ENCODE measurements at places on chromosomes 3 and 15. TPM values are rescaled to one million over a fixed set of nuclear protein-coding genes. Genes with fewer than 3 reads are reported as not detected.

GRCh38 chr3:54853573-54854404 lies 74.1 kb downstream of the LRTM1 start:
- peak; percentile 83 for DNase-seq

Gene ECE2
- not detected for total RNA-seq

Gene GOLGA8R
- 9.8 TPM for total RNA-seq

- DNase-seq, result peak; percentile 67
Measured at GRCh38 chr3:177300039-177300833, 103.0 kb upstream of the TBL1XR1 start.

DNA sequence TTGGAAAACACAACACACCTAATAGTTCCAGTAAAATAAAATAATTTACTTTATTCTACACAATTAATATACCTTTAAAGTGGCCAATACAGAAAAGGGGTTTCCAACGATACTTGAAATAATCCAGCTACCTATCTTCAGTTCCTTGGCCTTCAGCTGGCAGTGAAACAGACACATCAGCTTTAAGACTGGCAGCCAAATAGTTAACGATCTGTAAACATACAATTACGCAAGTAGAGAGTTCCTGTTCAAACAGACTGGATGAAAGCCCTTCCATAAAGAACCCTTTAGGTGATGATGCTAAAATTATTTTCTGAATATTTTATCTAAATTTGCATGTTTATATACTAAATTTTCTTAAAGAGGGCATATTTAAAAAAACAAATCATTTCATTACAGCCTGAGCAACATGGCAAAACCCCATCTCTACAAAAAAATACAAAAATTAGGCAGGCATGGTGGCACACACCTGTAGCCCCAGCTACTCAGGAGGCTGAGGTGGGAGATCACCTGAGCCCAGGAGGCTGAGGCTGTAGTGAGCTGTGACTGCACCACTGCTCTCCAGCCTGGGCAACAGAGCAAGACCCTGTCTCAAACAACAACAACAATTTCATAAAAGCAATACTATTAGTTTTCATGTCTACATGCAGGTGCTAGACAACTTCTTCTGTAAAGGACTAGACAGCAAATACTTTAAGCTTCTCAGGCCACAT lies 12.9 kb downstream of the DYNC1LI1 start:
- peak; percentile 24 for DNase-seq
